Activated T-helper 1 cell treated with Interleukin-2 at 50 U/mL for 16 hours (primary cell): ENCODE measurements at places on chromosomes 5 and 9.

DNA sequence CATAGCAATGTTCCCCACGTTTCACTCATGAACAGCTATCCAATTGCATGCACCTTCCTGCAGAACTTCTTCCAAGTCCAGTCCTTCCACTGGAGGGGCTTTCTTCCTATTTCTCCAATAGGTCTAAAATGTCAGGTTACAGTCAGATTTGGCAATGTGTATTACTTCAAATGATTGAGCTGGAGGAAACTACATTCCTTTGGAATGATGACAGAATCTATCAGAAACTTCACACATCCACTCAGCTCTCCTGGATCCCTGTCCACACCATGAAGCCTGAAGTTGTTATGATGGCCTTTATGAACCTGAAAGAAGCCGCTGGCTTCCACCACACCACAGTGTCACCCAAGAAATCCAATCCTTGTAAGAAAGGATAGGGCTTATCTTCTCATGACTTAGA is 32.2 kb downstream of the FBXW2 start:
- no peak for DNase-seq

DNA sequence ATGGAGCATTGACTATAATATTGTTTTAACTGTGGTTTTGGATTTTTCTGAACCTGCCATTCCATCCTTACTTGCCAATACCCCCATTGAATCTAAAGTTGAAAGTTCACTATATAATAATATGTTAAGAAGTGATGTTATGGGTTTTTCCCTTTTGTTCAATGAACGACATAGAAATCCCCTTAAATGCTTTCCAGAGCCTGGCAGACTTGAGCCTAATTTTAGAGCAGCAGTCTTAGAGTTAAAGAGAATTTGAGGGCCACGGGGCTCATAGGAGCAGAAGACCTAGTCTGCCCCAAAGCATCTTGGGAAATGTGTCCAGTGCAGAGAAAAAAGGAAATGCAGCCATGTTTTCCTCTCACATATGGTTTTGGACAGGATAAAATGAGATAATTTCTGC is 146.1 kb upstream of the SLC44A1 start:
- DNase-seq = no peak

- no peak for DNase-seq
These were observed 23.6 kb downstream of the TICAM2 start for GRCh38 chr5:115578657-115579056.

GRCh38 chr9:68552700-68553476 is 12.2 kb upstream of the TMEM252 start:
- no peak for DNase-seq

GRCh38 chr9:71861618-71862017 is 49.4 kb downstream of the ABHD17B start:
- no peak for DNase-seq

- DNase-seq = no peak
These were observed 58.2 kb upstream of the RPS23 start for GRCh38 chr5:82336226-82336958.

DNA sequence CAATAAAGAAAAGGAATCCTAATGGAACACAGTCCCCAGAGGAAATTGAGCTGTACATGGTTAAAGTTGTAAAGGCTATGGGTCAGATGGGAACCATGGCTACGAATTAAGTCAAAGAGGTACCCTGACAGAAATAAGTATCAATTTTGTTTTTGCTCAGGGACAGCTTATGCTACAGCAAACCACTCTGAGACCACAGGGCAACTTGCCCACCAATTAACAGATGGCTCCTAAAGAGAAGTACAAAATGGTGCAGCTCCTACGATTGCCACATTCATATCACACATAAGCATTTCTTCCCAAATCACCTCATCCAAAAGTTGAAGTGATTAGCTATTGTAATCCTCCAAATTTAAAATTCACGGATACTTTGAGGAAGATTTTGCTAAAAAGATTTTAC is 83.0 kb downstream of the ELAVL2 start:
- DNase-seq = no peak

DNA sequence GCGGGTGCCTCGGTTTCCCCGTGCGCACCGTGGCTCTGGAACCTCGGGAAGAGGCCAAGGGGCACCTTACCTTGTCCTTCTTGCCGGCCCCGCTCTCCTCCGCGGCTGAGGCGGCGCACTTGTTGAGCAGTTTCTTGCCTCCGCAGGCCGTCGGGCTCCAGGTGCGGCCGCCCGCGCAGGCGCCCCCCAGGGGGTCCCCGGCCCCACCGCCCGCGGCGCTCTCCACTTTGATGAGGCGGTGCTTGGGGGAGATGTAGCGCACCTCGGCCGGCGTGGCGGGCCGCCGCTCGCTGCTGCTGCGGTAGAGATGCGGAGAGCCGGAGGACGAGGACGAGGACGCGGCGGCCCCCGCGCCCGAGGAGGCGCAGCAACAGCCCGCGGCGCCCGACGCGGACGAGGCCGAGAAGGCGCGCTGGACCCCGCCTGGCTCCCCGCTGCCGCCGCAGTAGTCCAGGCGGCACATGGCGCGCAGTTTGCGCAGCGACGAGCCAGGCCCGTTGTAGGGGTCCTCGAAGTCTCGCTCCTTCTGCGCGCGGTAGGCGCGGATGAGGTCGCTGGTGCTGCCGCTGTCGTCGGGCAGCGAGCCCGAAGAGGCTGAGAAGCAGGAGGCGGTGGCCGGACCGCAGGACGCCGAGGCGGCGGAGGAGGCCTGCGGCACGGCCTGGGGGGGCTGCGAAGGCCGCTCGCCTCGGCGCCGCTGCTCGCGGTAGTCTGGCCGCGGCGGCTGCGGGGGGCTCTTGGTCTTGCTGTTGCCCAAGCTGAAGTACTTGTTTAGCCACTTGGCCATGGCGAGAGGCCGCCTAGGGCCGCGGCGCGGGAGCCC is 957 bp downstream of the SHB start:
- no peak for DNase-seq

GRCh38 chr9:110357505-110357904 is 19.8 kb upstream of the TXNDC8 start:
- no peak for DNase-seq

DNA sequence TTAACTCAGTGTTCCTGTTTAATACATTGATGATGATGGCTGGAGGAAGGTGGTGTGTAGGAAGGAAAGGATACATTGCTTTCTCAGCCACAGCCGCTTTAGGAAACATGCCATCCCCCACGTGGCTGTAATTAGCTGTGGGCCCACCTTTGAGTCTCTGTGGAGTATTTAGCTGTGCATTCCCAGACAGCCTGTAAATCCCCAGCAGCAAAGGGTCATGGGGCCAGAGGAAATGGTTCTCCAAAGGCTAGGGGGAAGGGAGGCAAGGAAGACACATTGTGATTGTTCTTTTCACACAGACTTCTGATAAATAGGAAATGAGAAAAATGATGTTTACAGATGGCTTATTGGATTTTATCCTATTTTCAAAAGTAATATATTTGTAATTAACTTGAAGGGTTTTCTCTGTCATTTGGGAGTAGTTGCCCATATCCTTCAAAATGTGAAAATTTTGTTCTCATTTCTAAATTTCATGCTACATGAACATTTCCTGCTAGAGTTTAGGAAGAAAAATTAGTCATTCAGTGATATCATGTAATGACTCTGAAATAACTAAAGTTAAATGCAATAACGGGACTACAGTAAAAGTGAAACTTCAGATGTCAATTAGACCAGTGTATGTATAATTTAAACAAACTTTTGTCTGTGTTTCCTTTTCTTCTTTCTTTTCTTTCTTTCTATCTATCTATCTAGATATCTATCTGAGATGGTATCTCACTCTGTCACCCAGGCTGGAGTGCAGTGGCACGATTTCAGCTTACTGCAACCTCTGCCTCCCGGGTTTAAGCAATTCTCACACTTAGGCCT is 24.3 kb upstream of the F2R start:
- DNase-seq = no peak

DNA sequence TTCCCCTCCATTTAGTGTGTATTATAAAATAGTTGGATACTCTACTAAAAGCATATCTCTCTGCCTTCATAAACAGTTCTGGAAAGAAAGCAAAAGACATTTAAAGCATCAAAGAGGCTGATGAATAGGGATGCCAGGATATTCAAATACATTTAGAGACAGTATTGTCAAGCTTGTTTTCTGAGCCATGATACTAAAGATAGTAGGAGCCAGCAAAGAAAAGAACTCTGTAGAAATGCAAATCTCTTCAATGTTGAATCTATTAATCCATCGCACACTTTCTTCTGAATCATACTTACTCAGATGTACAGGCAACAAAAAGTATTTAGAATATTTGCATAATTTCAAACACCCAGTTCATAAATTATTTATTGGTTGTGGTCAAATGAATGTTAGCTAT is 207.1 kb upstream of the MEF2C start:
- no peak for DNase-seq

- no peak for DNase-seq
These were observed 328.9 kb downstream of the PJA2 start for GRCh38 chr5:109080896-109081295.

- DNase-seq = peak; percentile 15
These were observed 9.1 kb downstream of the PTCH1 start for GRCh38 chr9:95507464-95508241.

GRCh38 chr5:128276537-128277216 is 193.1 kb downstream of the SLC12A2 start:
- DNase-seq = no peak

GRCh38 chr5:39426051-39426745 is 1.4 kb upstream of the DAB2 start:
- DNase-seq = no peak

GRCh38 chr5:139386050-139386438 is 2.9 kb upstream of the SLC23A1 start:
- DNase-seq = no peak

GRCh38 chr5:51380603-51381207 is 2.5 kb upstream of the ISL1 start:
- no peak for DNase-seq

GRCh38 chr5:6847870-6848269 is 134.6 kb downstream of the TENT4A start:
- DNase-seq = no peak

- DNase-seq = no peak
These were observed 53.8 kb upstream of the ARAP3 start for GRCh38 chr5:141735823-141736222.

DNA sequence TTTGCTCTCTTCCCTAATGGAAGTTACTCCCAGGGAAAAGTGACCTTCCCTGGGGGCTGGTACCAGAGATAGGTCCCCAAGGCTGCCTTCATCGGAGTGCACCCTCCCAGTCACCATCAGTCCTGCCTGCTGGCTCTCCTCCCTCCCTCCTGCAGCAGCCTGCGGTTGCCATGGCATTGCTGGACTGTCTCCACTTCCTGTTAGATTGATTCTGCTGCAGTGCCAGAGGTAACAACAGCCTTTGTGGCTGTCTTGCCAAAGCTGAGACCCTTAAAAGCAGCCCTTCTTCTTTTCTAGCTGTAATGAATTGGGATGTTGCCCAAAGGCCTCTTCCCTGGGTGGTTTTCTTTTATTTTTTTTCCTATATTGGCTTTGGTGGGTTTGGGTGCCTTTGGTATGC is 78.1 kb upstream of the PRLR start:
- no peak for DNase-seq

GRCh38 chr9:133056533-133056932 is 5.2 kb upstream of the CEL start:
- DNase-seq = no peak

DNA sequence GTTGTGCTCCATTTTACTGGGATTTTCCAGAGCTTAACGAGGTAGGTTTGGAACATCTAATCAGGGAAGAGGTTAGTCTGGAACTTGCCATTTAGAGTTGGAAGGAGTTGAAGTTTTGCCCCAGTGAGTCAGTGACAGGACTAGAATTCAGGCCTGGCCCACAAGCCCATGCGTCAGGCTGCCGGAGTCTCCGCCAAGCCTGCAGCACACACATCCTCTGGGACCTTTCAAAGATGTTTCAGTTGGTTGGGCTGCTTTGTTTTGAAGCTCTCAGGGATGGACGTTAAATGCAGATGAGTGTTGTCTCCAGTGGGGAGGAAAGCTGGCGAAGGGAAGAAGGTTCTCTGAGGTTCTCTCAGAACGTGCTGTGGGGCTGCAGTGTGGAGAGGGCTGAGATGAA is 147.0 kb downstream of the PSAT1 start:
- no peak for DNase-seq

DNA sequence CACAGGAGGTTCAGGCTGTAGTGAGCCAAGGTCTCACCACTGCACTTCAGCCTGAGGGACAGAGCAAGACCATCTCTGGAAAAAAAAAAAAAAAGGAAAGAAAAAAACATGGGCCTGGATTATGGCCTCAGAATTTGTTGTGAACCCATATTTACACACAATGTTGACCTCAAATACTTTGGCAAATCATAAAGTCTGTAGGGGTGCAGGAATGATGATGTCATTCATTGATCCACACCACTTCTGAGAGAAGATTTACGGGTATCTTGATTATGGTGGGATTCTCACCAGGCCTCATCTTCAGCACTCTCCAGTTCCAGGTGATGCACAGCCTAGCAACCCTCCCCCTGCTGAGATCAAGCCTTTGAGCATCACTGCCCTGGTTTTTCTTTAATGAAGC is 156.9 kb downstream of the CDH6 start:
- DNase-seq = no peak

DNA sequence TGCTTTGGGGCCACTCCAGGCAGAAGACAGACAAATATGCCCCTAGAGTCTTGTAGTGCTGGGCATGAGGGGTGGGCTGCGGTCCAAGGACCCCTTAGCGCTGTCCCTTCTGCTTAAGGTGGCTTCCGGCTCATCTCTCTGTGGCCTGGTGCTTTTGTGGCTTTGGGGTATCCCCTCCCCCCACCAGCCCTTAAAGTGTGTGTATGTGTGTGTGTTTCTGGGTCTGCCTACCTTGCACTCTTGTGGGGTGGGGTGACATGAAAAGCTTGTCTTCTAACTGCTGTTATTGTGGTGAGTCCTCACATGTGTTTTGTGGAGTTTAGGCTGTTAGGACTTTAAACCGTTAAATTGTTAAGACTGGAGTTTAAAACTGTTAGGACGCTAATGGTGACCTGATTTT is 23.6 kb downstream of the MARCHF6 start:
- no peak for DNase-seq

GRCh38 chr5:168931638-168932345 is 352.6 kb upstream of the PANK3 start:
- DNase-seq = no peak

DNA sequence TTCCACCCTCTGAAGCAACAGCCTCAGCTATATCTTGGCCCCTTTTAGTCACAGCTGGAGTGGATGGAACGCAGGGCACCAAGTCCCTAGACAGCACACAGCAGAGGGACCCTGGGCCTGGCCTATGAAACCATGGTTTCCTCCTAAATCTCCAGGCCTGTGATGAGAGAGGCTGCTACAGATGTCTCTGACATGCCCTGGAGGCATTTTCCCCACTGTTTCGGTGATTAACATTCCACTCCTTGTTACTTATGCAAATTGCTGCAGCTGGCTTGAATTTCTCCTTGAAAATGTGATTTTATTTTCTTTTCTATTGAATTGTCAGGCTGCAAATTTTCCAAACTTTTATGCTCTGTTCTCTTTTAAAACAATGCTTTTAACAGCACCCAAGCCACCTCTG is 384.8 kb downstream of the PRR16 start:
- no peak for DNase-seq

DNA sequence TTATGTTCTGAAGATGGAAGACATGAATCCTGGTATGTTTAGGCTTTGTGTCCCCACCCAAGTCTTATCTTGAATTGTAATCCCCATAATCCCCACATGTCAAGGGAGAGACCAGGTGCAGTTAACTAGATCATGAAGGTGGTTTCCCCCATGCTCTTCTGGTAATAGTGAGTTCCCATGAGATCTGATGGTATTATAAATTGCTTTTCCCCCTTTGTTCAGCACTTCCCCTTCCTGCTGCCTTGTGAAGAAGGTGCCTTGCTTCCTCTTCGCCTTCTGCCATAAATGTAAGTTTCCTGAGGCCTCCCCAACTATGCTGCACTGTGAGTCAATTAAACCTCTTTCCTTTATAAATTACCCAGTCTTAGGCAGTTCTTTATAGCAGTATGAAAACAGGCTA is 229.0 kb downstream of the ARL15 start:
- DNase-seq = no peak

GRCh38 chr9:4421847-4422246 is 68.4 kb upstream of the SLC1A1 start:
- no peak for DNase-seq
